ENCODE measurements at places on chromosomes 1 and 21.

GRCh38 chr1:15345705-15346345 lies 63.9 kb upstream of the EFHD2 start:
- peak; percentile 4 for DNase-seq

- DNase-seq = no peak
Measured at GRCh38 chr1:83547901-83548300, 451.0 kb downstream of the TTLL7 start.

DNA sequence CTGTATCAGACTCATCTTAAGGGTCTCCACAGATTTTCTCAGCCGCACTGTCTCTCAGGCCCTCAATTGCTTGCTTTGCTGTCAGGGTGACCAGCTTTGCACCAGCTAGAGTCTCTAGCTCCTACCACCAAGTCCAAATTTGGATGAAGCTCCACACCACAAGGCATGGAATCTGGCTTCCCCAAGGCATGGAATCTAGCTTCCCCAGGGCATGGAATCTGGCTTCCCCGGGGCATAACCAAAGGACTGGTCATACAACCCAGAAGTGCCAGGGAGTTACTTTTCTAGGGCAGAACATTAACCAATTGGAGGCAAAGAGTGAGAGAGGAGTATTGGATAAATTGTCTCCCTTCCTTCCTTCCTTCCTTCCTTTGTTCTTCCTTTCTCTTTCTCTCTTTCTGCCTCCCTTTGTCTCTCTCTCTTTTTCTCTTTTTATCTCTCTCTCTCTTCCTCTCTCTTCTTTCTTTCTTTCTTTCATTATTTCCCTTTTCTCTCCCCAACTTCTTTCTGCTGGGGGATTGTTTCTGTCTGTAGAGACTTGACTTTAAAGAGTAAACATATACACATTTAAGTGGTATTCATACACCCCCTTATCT lies 76.9 kb upstream of the HAO2 start:
- no peak for DNase-seq

GRCh38 chr21:44749116-44749758 lies 37.9 kb upstream of the TSPEAR start:
- DNase-seq = no peak

DNA sequence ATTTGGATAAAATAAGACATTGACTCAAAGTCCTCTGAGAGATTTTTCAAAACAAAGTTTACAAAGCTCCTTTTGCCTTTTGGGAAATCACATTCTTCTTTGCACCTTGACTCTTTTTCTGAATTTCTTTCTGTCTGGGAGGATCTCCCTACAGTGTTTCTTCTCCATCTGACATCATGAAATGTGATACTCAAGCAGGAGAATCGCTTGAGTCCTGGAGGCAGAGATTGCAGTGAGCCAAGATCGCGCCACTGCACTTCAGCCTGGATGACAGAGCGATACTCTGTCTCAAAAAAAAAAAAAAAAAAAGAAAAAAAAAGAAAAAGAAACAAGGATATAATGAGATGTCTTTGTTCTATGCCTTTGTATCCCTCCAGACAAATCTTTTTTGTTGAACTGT lies 13.3 kb upstream of the GRIK1 start:
- DNase-seq = no peak

- DNase-seq = no peak
Measured at GRCh38 chr1:104905322-104905721, 1155.6 kb downstream of the AMY1C start.

DNA sequence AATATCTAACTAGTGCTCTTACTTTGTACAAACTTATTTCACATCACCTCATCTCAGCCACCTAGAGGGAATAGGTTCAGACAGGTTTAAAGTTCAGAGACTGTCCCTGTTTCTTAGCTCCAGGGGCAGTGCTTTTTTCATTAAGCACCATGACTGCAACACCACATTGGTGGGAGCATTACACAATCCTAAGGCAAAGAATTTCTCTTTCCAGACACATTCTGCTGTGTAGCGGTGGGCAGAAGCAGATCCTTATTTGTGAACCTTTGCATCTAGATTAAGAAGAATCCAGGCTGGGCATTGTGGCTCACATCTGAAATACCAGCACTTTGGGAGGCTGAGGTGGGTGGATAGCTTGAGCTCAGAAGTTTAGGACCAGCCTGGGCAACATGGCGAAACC lies 16.1 kb downstream of the LCA5L start:
- DNase-seq = no peak

DNA sequence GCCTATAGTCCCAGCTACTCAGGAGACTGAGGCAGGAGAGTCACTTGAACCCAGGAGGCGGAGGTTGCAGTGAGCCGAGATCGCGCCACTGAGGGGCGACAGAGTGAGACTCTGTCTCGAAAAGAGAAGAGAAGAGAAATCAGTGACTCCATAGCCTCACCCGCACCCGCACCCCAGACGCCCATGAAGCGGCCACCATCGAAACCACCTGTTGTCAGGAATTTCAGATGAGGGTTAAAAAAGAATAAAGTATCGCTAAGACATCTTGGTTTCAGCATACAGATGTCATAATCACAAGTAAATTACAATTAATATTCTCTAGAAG lies 47.4 kb downstream of the NPHP4 start:
- DNase-seq = no peak

GRCh38 chr21:17783481-17784179 lies 35.5 kb downstream of the C21orf91 start:
- DNase-seq = no peak

DNA sequence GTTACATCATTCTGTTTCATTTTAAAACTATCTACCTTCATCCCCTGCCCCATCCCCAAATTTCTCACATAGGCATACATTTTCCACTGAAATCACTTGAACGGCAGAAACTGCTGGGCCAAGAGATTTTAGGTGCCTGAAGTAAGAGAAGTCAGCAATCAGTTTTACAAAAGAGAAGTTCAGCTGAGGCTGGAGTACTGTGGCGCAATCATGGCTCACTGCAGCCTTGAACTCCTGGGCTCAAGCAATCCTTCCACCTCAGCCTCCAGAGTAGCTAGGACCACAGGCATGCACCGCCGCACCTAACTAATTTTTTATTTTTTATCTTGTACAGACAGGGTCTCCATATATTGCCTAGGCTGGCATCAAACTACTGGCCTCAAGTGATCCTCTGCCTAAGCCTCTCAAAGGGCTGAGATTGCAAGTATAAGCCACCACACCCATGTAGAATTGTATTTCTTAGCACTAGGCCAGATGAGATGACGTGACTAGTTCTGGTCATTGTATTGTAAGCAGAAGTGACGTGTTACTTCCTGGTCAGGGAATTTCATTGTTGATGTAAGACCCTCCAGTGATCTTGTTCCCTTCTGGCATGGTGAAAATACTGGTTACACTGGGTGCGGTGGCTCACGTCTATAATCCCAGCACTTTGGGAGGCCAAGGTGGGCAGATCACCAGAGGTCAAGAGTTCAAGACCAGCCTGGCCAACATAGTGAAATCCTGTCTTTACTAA lies 7.1 kb downstream of the BECN2 start:
- DNase-seq = no peak
